Astrocyte (in vitro differentiated cells and primary cell): ENCODE measurements at places on chromosomes 5 and 9. TPM values are rescaled to one million over a fixed set of nuclear protein-coding genes. Genes with fewer than 3 reads are reported as not detected.

GRCh38 chr9:110842169-110842568 lies 173.6 kb downstream of the MUSK start:
- DNase-seq, result peak; percentile 79

DNA sequence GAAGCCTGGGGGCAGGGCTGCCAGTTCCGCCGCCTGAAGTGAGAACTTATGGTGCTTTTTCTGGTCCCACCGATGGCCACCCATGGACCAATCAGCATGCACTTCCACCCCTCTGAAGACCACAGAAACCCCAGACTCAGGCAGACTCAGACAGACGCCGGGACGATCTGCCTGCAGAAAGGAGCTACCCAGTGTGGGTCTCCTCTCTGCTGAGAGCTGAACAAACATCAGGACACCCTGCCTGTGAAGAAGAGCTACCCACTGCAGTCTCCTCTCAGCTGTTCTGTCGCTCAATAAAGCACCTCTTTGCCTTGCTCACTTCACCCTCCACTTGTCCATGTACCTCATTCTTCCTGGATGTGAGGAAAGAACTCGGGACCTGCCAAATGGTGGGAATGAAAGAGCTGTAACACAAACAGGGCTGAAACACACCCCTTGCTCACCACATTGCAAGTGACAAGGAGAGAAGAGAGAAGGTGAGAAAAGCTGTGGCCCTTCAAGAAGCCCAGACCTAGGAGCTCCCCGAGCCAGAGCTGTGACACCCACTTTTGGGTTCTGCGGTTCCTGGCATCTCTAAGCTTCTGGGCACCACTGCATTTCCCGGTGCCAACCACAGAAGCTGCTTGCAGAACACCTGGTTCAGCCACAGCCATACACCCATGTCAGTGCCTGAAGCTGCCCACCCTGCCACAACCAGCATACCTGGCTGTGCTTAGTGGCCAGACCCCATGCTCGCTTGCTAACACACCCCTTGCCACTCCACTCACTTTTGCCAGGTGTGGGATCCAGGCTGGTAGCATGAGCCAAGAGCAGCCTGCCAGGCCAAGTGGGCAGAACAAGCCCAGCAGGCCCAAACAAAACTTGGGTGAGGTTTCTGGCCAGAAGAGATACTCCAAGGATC lies 114.3 kb upstream of the TSLP start:
- DNase-seq, result no peak

DNA sequence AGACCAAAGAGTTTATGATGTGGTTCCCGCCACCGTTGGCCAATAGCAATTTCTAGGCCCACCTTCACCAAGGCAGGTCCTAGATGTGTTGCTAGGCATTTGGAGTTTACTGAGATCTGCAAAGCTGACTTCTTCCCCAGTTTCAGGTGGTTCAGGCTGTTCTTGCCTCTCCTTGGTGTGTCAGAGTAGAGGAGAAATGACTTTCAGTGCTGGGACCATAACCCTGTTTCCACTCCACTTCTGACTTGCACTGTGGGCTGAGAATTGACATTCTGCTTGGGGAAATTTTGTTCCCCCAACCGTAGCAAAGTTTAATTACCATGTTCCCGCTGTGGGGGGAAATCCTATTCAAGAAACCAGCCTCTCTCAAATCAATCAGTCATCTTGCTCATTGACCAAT lies 128.0 kb upstream of the GABRP start:
- DNase-seq, result no peak

GRCh38 chr5:57311921-57312735 lies 138.3 kb downstream of the GPBP1 start:
- no peak for DNase-seq

MARCOL gene
- total RNA-seq, result not detected in 2 replicates
